ENCODE measurements at places on chromosomes 2 and 18. TPM values are rescaled to one million over a fixed set of nuclear protein-coding genes. Genes with fewer than 3 reads are reported as not detected.

The GCKR gene
- total RNA-seq = 2.4 TPM

The ITGAV gene
- total RNA-seq = 146 TPM

The MBOAT2 gene
- 26.3 TPM for total RNA-seq

The LIPG gene
- 9.1 TPM for total RNA-seq

The AQP12B gene
- total RNA-seq = not detected

The AKAIN1 gene
- total RNA-seq = not detected

The DUSP2 gene
- 5.7 TPM for total RNA-seq

The CYP27A1 gene
- total RNA-seq = 50.6 TPM

The GCA gene
- 32.5 TPM for total RNA-seq

The IFIH1 gene
- total RNA-seq = 22.1 TPM

The FBXO15 gene
- total RNA-seq = 0.51 TPM

The RAPGEF4 gene
- 6.7 TPM for total RNA-seq

The ZNF514 gene
- 13.9 TPM for total RNA-seq

The KIF5C gene
- 3.4 TPM for total RNA-seq

The PRKAG3 gene
- 1.0 TPM for total RNA-seq

The STEAP3 gene
- total RNA-seq = 8.0 TPM

The MYO5B gene
- total RNA-seq = 4.5 TPM

The SOCS6 gene
- 19.6 TPM for total RNA-seq

The RAB6C gene
- total RNA-seq = 0.36 TPM

The EIF2AK3 gene
- total RNA-seq = 25.3 TPM

The DPY30 gene
- 38.4 TPM for total RNA-seq

The CLIP4 gene
- 50.1 TPM for total RNA-seq

The KCNJ3 gene
- 5.1 TPM for total RNA-seq

The CTNNA2 gene
- total RNA-seq = not detected

The LHCGR gene
- total RNA-seq = not detected

The LIMS4 gene
- 16.0 TPM for total RNA-seq

The MERTK gene
- total RNA-seq = 29.7 TPM

The GPR35 gene
- total RNA-seq = 3.9 TPM

The LAMA1 gene
- total RNA-seq = 3.1 TPM

The TUBA3E gene
- not detected for total RNA-seq

The PSMA8 gene
- not detected for total RNA-seq

The PLCD4 gene
- total RNA-seq = 1.6 TPM

The MAPK4 gene
- total RNA-seq = 1.7 TPM

The TBR1 gene
- not detected for total RNA-seq

The IL36B gene
- total RNA-seq = not detected

The DSC3 gene
- 2.3 TPM for total RNA-seq

The CCL20 gene
- total RNA-seq = 0.45 TPM

The ERCC3 gene
- 31.3 TPM for total RNA-seq

Data from aorta (tissue), 5 donors.